ENCODE measurements at places on chromosomes 6 and 20. TPM values are rescaled to one million over a fixed set of nuclear protein-coding genes. Genes with fewer than 3 reads are reported as not detected.

HS3ST5 gene
- total RNA-seq: 0.05 TPM

MATN4 gene
- 0.14 TPM for total RNA-seq

STXBP5 gene
- total RNA-seq: 16.1 TPM

MYB gene
- 84.7 TPM for total RNA-seq

HUS1B gene
- total RNA-seq: 0.19 TPM

HEY2 gene
- 0.24 TPM for total RNA-seq

MAP3K4 gene
- total RNA-seq: 25.1 TPM

SLX4IP gene
- 5.1 TPM for total RNA-seq

CENPW gene
- 37.6 TPM for total RNA-seq

- H3K36me3 ChIP-seq: no peaks in the 10 kb centered on the region
- H3K4me1 ChIP-seq: no peaks in the 10 kb centered on the region
- DNase-seq: no peak
Observed at GRCh38 chr6:82921258-82921657, 144.4 kb downstream of the UBE3D start.

DNA sequence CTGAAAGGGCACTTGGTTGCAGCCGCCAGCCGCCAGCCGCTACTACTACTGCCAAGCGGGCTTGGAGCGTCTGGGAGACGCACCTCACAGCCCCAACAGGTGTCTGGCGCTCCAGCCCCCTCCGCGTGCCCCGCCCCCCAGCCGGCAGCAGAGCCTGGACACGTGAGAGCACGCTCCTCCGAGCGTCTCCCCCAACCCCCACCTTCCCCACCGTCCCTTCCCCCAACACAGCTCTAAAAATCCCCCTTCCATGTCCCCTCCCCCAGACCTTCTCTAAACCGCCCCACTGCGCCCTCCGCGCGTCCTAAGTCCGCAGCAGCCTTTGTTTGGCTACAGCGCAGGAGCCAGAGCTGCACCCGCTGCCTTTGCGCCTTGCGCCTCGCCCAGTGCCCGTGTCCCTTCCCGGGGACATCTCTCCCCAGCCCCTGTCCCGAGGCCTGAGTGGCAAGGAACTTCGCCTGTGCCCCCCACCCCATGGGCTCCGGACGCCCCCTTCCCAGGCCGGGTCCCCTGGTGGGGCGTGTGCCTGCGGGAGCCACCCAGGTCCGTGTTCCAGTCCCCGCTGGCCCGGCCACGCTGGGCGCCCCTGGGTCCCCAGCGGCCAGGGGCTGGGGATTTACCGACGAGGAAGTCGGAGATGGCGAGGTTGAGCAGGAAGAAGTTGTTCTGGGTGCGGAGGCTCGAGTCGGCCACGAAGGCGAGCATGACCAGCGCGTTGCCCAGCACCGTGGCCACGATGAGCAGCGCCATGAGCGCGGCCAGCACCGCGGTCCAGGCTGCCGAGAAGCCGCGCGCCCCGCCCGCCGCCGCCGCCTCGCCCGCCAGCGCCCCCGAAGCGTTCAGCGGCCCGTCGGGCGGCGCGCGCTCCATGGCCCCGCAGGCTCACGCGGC, 732 bp downstream of the HRH3 start:
- peaks cover 3% of the 10 kb centered on the region for H3K4me1 ChIP-seq
- no peaks in the 10 kb centered on the region for H3K36me3 ChIP-seq
- H3K27ac ChIP-seq: no peak overlapping the region
- no peak for DNase-seq
- H3K4me3 ChIP-seq: no peak overlapping the region
- H3K27me3 ChIP-seq: peaks cover 92% of the 10 kb centered on the region

DNA sequence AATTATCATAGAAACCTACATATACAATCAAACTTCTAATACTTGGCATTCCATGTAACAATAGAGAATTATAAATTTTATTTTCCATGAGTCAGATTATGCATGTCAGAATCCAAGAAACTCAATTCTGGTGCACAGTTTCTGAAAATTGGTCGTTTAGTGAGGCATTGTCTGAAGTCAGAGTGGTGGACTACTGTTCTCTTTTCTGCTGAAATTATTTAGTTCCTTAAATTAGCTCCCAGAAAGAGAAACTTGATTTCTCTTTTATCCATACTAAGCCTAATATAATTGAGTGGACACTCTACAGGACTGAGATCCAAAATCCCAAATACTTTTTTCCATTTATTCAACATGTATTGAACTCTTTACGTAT, 265.5 kb downstream of the ALDH8A1 start:
- no peak overlapping the region for H3K27ac ChIP-seq
- H3K27me3 ChIP-seq: no peaks in the 10 kb centered on the region
- H3K4me1 ChIP-seq: no peaks in the 10 kb centered on the region
- no peak overlapping the region for H3K4me3 ChIP-seq

- no peaks in the 10 kb centered on the region for H3K27me3 ChIP-seq
- DNase-seq: no peak
- no peak overlapping the region for H3K27ac ChIP-seq
- H3K4me3 ChIP-seq: no peak overlapping the region
- H3K4me1 ChIP-seq: no peaks in the 10 kb centered on the region
Observed at GRCh38 chr6:3764516-3765335, 13.2 kb upstream of the PXDC1 start.

DNA sequence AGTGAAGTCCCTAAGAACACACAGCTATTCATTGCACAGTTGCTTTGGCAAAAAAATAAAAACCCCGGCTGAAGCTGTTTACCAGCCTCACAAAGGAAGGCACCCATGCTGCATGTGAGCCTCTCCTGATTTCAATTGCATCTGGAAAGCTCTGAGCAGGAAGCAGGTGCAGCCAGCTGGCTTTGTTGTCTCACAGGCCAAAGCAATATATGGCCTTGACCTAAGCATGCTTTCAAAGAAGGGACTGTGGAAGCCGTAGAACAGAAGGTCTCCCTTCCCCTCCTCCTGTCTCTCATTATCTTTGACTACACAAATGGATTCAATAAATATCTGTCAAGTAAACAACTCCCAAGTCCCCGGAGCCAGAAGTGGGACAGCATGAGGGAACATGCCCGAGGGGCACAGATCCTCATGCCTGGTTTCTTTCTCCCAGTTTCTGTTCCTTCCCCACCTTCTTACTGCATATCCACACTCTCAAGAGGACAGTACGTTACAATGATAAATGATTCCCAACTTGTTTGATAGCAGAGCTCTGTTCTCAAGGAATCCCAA, 57.2 kb upstream of the PCSK2 start:
- no peaks in the 10 kb centered on the region for H3K36me3 ChIP-seq
- no peak overlapping the region for H3K4me3 ChIP-seq
- no peaks in the 10 kb centered on the region for H3K27me3 ChIP-seq

- H3K27me3 ChIP-seq: peaks cover 40% of the 10 kb centered on the region
- H3K36me3 ChIP-seq: peaks cover 8% of the 10 kb centered on the region
- no peak for DNase-seq
- no peak overlapping the region for H3K4me3 ChIP-seq
Observed at GRCh38 chr20:45835825-45836224, 2.2 kb downstream of the SNX21 start.

- no peaks in the 10 kb centered on the region for H3K27me3 ChIP-seq
- no peaks in the 10 kb centered on the region for H3K36me3 ChIP-seq
- DNase-seq: no peak
- H3K4me3 ChIP-seq: no peak overlapping the region
Observed at GRCh38 chr6:20744911-20745557, 210.8 kb downstream of the CDKAL1 start.

- DNase-seq: no peak
- peak overlapping the region; percentile 78 for H3K4me3 ChIP-seq
- peaks cover 11% of the 10 kb centered on the region for H3K4me1 ChIP-seq
- no peaks in the 10 kb centered on the region for H3K36me3 ChIP-seq
- H3K27ac ChIP-seq: no peak overlapping the region
Observed at GRCh38 chr6:25278261-25278913, 787 bp upstream of the CARMIL1 start.

- peak overlapping the region; percentile 95 for H3K27ac ChIP-seq
- no peaks in the 10 kb centered on the region for H3K27me3 ChIP-seq
- peaks cover 34% of the 10 kb centered on the region for H3K4me1 ChIP-seq
- H3K36me3 ChIP-seq: no peaks in the 10 kb centered on the region
Observed at GRCh38 chr20:32509639-32510066, 75.5 kb downstream of the NOL4L start.

DNA sequence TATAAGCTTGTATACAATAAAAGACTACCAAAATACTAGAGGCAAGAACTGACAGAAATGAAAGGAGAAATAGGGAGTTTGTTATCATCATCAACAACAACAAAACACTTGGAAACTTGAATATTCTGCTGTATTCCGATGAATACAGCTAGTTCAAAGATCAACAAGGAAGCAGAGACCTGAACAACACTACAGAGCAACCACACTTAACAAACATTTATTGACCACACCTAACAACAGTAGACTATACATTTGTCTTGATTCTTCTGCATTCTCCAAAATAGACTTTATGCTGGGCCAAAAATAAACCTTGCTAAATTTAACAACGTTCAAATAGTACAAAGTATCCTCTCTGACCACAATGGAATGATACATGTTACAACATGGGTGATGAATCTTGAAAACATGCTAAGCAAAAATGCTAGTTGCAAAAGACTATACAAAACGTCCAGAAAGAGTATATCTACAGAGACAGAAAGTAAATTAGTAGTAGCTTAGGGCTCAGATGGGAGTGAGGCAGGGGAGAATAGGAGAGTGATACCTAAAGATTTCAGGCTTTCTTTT, 39.1 kb upstream of the PAK5 start:
- H3K27me3 ChIP-seq: no peaks in the 10 kb centered on the region
- no peak overlapping the region for H3K27ac ChIP-seq
- H3K36me3 ChIP-seq: no peaks in the 10 kb centered on the region
- DNase-seq: no peak
- no peak overlapping the region for H3K4me3 ChIP-seq

DNA sequence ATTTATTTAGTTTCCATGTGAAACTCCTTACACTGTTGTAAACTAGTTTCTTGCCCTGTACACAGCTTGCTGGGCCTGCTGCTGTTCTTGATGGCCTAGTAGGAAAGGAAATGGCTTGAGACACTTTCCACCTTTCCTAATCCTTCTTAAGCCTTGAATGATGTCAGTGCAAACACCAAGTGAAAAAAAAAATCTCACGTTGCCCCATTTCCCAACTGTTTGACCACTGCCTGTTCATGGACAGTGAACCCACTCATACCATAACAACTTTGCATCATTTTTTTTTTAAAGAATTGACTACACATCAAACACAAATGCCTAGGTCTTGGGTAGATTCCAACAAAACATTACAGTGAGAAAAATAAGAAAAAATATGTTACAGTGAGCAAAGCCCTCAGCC, 653.6 kb upstream of the FLRT3 start:
- H3K4me3 ChIP-seq: no peak overlapping the region
- no peaks in the 10 kb centered on the region for H3K4me1 ChIP-seq
- H3K36me3 ChIP-seq: no peaks in the 10 kb centered on the region
- no peak for DNase-seq

DNA sequence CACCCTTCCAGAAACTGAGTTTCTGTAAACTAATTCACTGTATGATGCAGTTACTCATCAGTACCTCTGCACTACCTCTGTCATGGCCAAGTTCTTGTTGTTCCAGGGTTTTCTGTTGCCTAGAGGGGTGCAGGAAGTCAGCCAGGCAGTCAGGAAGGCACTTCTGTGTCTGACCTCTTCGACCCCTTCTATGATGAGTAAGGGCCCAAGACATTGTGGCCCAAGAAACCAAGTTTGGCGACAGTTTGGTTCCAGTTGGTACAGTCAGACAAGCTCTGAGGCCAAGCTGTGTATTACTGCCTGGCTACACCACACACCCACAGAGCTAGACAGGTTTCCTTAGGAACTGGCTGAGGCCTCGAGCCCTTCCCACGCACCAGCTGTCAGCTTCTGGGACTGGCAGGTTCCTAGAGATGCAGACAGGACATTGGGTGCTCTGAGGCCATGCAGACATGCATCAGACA, 41.2 kb downstream of the TRAF3IP2 start:
- H3K4me3 ChIP-seq: no peak overlapping the region
- peaks cover 30% of the 10 kb centered on the region for H3K36me3 ChIP-seq
- peaks cover 78% of the 10 kb centered on the region for H3K4me1 ChIP-seq

- no peaks in the 10 kb centered on the region for H3K36me3 ChIP-seq
- peaks cover 4% of the 10 kb centered on the region for H3K27me3 ChIP-seq
- H3K4me3 ChIP-seq: no peak overlapping the region
- DNase-seq: no peak
Observed at GRCh38 chr20:61900011-61900944, 165.4 kb downstream of the TAF4 start.

Data from thymus (tissue), 14 donors.